ENCODE measurements at places on chromosomes 6 and 20. TPM values are rescaled to one million over a fixed set of nuclear protein-coding genes. Genes with fewer than 3 reads are reported as not detected.

DNA sequence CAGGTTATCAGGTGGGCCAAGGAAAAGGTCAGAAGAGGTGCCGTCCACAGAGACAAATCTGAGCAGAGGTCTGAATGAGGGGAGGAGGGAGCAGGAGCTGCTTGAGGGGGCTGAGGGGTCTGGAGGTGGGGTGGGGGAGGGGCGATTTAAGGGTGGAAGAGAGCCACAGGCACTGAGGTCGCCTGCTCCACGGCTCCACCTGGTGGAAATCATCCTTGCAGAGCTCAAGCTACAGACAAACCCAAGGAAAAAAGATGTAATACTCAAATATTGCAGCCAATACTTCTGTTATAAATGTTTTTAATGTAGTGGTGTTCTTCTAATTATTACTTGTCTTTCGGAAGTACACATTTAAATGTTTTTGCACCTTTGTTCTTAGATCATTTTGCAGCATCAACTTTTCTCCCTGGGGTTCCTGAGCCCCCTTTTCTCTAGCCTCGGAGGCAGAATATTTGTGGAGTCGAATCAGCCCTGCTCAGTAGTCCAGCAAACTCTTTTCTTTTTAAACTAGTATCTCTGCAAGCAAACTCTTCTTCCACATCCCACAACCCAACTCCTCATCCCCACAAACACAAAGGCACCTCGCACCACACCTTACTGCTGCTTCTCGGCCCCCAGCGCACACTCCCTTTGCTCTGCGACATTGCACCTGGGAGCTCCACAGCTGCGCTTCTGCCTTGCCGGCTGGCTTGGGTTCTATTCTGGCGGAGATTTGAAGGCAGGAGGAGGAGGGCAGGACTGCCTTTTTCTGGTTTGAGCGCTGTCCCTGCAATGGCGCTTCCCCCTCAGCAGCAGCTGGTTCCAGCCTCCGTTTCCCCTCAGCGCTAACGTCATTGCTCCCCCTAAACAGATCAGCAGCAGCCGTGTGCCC is 51.0 kb upstream of the TFAP2A start:
- no peak overlapping the region for H3K27ac ChIP-seq
- no peaks in the 10 kb centered on the region for H3K4me1 ChIP-seq

DNA sequence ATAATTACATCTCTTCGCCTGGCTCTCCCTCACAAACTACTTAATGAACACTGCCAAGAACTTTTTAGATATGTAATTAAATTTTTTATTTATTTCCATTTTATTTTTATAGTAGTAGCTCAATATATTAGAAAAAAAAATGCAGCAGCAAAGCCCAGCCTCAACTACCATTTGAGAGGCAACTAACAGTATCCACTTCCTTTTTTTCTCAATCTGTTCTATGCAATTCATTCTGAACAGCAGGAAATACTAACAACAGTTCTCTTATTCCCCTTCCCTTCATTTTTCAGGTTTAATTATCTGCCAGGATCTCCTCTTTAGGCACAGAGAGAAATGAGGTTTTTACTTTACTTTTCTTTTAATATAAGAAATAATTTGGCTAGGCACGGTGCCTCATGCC is 112.7 kb downstream of the ZNF217 start:
- H3K27ac ChIP-seq, result no peak overlapping the region
- H3K27me3 ChIP-seq, result no peaks in the 10 kb centered on the region

GRCh38 chr20:5920581-5920980 is 29.8 kb downstream of the TRMT6 start:
- no peaks in the 10 kb centered on the region for H3K4me1 ChIP-seq
- H3K4me3 ChIP-seq, result no peak overlapping the region
- no peak overlapping the region for H3K27ac ChIP-seq
- H3K27me3 ChIP-seq, result no peaks in the 10 kb centered on the region

GRCh38 chr6:12369781-12370262 is 79.7 kb downstream of the EDN1 start:
- peak; percentile 82 for DNase-seq
- peak overlapping the region; percentile 49 for H3K27ac ChIP-seq
- H3K27me3 ChIP-seq, result no peaks in the 10 kb centered on the region
- no peaks in the 10 kb centered on the region for H3K4me1 ChIP-seq

Gene TREML1
- total RNA-seq, result 6.3 TPM

Gene LY6G6C
- not detected for total RNA-seq

Gene TGIF2
- total RNA-seq, result 9.4 TPM

Gene DNMT3B
- total RNA-seq, result not detected

All from upper lobe of left lung (tissue), 6 donors.